Ascending aorta (tissue), 2 donors: ENCODE measurements at places on chromosomes 16 and 17. TPM values are rescaled to one million over a fixed set of nuclear protein-coding genes. Genes with fewer than 3 reads are reported as not detected.

GRCh38 chr16:2769100-2769529, 8.0 kb downstream of the ELOB start:
- no peak overlapping the region for H3K4me3 ChIP-seq
- H3K27me3 ChIP-seq = no peaks in the 10 kb centered on the region
- H3K36me3 ChIP-seq = peaks cover 89% of the 10 kb centered on the region
- H3K4me1 ChIP-seq = no peaks in the 10 kb centered on the region

- DNase-seq = no peak
- H3K27me3 ChIP-seq = no peaks in the 10 kb centered on the region
- no peak overlapping the region for H3K4me3 ChIP-seq
- peaks cover 7% of the 10 kb centered on the region for H3K4me1 ChIP-seq
- no peak overlapping the region for H3K27ac ChIP-seq
Observed at GRCh38 chr17:18177722-18178121, 5.9 kb upstream of the ALKBH5 start.

GRCh38 chr17:19336938-19337711, 25.4 kb downstream of the B9D1 start:
- H3K4me3 ChIP-seq = no peak overlapping the region
- no peaks in the 10 kb centered on the region for H3K4me1 ChIP-seq
- peak; percentile 27 for DNase-seq
- peaks cover 12% of the 10 kb centered on the region for H3K36me3 ChIP-seq
- H3K27ac ChIP-seq = no peak overlapping the region
- no peaks in the 10 kb centered on the region for H3K27me3 ChIP-seq

GRCh38 chr16:842061-842476, 41.5 kb upstream of the GNG13 start:
- DNase-seq = no peak
- H3K36me3 ChIP-seq = no peaks in the 10 kb centered on the region
- no peak overlapping the region for H3K4me3 ChIP-seq
- H3K27me3 ChIP-seq = no peaks in the 10 kb centered on the region
- no peaks in the 10 kb centered on the region for H3K4me1 ChIP-seq
- H3K27ac ChIP-seq = no peak overlapping the region

Gene KCTD13
- 302 TPM for total RNA-seq

Gene MYH11
- total RNA-seq = 694 TPM
